Hippocampal formation (tissue), 2 donors: ENCODE measurements at places on chromosomes 2 and 18.

- DNase-seq = no peak
Measured at GRCh38 chr2:238635647-238636051, 208.9 kb downstream of the ASB1 start.

DNA sequence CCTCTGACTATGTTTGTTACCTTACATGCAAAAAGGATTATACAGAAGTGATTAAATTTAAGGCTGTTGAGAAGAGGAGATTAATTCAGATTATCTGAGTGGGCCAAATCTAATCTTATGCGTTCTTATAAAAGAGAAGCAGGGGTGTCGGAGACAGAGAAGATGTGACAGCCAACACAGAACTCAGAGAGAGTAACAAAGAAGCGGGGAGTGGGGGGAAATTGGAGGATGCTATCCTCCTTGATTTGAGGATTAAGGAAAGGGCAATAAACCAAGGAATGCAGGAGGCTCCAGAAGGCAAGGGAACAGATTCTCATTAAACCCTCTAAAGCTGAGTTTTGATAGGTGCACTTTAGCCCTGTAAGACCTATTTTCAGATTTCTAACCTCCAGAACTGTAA, 291.3 kb upstream of the REG3G start:
- no peak for DNase-seq

- no peak for DNase-seq
Measured at GRCh38 chr2:233048569-233049193, 11.5 kb upstream of the INPP5D start.

DNA sequence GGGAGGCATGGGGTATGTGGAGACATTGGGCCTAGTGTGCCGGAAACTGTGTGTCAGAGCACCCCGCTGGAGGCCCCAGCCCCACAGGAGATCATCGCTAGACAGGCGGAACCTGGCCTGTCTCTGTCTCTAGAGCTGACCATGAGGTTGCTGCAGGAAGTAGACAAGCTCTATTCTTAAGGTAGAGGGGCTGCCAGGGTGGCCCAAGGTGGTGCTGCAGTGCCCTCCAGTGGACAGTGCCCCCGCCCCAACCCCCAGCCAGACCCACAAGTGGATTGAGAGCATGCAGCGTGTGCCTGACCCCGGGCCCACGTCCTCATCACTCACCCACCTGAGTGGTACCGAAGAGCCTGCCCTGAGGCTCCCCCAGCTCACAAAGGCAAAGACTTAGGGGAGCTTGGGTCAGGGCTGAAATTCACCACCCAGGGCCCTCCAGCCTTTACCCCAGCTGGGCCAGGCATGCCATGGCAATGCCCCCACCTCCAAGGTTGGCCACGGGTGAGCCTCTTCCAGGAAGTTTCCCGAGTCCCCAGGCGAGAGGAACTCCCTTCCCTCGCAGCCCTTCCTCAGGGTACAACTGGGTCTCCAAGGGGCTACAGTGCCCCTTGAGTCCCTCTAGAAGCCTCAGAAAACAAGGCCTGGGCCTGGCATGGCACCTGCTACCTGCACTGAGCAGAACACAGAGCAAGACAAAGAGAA, 155.0 kb downstream of the TTC32 start:
- no peak for DNase-seq

DNA sequence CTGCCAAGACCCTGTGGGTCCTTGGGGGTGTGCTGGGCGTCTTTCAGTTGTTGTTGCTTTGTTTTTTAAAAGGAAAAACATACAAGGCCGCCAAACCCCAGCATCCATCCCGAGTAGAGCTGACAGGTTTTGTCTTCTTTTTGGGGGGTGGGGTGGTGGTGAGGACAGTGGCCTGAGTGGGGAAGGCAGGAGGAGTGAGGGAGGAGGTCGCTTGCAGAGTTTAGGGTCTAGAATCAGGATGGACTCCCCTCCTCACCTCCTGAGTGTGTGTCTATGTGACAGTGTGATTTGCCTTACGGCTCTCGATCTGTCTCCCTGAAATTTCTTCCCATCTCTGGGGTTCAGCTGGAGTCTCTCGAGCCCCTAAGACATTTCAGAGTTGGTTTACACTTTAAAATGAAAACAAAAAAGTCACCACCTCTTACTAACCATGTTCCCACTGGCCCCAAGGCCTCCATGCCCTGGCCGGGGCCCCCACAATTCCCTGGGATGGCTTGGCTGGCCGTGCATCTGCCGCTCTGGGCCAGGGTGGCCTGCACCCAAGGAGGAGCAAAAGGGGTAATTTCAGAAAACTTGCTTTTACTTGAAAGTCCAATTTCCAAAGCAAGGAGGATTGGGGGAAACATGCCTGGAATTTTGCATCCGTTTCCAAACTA, 5.0 kb downstream of the SIX3 start:
- DNase-seq = no peak

DNA sequence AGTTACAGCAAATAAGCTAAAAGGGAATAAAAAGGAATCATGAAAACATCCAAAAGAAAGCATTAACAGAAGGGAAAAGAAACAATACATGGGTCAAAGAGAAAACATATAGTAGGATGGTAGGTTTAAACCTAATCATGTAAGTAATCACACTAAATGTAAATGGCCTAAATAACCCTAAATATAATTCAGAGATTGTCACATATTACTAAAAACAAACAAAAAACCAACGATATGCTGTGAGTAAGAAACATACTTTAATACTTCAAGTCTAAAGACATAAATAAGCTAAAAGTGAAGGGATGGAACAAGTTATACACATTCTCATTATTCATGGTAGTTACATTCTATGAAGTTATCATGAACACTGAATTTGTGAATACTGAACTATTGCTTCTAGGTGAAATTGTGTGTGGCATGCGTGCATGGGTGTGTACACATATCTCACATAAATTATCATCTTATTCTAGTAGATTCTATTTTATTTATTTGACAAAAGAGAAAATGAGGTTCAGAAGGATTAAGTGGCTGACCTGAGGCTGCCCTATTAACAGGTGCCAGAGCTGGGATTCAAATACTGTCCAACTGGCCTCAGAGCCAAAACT, 170.9 kb downstream of the SEPTIN10 start:
- no peak for DNase-seq

DNA sequence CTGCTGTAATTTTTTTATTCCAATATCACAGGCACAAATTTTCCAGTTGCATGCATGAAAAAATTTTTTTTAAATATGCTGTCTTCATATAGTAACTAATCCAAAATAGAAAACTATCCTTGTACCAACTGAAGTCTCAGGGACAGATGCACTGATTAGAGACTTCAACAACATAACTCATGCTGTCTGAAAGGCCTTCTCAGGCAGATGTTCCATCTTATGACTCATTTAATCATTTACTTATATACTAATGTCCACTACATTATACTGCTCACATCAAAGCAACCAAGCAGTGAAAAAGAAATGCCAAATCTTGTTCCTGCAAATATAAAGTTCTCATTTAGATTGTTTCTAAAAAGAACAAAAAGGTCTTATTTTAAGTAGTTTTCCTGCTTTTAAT, 53.1 kb downstream of the OLA1 start:
- DNase-seq = no peak

- DNase-seq = peak; percentile 58
Measured at GRCh38 chr18:33839452-33840211, 261.6 kb downstream of the ASXL3 start.

DNA sequence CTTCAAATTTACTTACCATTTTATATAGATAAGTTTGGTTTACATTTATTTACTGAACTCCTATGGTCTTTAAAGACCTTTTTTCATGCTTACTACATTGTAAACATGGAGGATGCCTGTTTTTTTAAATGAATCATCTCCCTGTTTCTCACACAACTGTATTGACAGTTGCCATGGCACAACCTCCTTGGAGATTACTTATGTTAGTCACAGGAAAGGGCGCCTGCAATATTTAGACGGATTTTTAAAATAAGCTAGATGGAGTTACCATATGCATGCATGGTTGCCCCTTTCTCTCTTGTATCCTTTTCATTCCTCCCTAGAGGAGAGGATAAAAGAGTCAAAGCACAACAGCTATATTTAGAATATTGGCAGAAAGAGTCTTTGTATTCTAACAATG, 34.8 kb upstream of the CCDC102B start:
- DNase-seq = no peak

DNA sequence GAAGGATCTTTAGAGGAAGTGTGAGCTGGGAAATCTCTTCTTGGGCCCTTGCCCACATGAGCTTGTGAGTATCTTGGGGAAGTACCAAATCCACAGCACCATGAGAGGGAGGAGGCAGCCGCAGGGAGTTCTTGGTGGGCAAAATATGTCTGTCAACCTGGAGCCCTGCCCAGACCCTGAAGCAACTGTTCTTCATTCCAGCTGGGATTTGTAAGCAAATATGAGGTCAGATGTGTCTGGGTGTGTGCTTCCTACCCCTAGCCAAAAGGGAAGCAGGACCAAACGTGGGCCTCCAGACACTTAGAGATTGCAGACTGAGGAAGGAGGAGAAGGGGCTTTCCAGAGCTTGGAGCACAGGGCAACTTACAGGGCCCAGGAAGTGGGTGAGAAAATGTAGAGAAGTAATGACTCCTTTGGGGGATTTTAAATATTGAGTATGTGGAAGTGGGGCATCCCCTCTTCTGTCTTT, 41.9 kb downstream of the TMEM247 start:
- no peak for DNase-seq

- DNase-seq = no peak
Measured at GRCh38 chr2:233456934-233457333, 102.6 kb downstream of the DGKD start.

DNA sequence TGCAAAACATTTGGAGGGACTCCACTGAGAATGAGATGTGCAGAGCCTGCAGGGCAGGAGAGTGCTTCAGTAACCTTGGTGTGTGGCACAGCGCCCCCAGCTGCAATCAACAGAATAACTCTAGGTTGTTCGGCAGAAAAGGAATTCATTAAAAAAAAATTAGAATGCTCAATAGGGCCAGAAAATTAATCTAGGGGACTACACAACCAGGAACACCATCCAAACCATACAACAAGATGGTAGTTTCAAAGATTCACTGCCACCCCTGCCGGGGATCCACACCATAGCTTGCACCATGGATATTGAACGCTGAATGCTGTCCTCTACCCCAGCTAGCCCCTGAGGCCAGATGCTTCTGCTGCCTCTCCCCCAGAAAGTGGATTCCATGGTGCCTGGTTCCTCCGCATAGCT, 50.1 kb downstream of the THUMPD2 start:
- peak; percentile 18 for DNase-seq

GRCh38 chr2:88212251-88212790, 42.2 kb downstream of the THNSL2 start:
- no peak for DNase-seq

GRCh38 chr2:7691961-7692656, 774.9 kb downstream of the RNF144A start:
- DNase-seq = no peak

DNA sequence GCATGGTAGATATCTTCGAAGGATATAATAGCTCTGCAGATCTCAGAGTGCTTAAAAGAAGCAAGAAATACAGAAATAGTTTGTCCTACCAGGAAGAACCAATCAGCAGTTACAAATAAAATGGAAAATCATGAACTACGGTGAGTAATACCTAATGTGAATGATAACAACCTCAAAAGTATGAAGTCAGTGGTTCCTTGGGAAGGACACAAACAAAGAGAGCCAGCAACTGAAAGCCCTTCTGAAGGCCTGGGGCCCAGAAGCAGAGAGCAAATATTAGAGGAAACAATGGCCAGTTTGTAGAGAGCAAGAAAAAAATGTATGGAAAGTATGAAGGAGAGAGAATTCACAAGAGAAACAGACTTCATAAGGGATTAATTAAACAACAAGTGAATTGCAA, 226.8 kb upstream of the CHST9 start:
- no peak for DNase-seq

DNA sequence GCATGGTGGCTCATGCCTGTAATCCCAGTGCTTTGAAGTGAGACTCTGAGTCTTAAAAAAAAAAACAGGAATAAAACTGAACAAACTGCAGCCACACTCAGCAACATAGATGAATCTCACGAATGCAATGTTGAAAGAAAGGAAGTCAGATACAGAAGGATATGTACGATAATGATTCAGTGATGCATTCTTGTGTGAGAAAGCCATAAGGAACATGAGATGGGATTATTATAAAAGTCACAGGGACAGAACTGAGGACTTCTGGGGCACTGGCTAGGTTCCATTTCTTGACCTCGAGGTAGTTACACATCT, 56.9 kb upstream of the SMAD2 start:
- no peak for DNase-seq

DNA sequence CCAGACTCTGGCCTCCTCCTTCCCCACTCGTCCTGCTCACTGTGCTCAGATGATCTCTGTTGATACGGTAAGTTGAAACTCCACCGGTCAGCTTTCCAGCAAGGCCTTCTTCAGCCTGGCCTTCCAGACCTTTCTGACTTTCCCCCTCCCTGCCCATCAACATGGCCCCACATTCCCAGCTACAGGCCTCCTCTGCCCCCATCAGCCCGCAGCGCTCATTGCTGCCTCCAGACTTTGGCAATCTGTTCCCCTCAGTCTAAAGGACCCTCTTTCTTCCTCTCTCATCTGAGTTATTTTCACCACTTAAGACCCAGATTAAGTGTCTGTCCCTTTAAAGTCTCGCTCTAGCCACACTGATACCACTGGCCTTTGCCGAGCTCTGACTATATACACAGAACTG, 10.6 kb downstream of the LOXHD1 start:
- DNase-seq = no peak

DNA sequence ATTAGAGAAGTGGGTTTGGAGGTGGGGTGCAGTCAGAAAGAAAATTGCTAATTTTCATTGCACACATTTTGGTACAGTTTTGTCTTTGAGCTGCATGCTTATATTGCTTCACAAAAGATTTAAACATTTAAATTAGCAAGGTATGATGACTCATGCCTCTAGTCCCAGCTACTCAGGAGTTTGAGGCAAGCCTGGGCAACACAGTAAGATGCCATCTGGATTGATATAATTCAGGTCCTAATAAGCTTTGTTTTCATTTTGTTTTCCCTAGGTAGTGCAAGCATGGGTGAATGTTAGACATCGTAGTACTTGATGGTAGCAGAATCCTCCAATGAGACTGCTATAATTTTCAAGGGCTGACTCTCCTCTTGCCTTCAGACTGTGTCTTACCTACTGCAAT, 396.7 kb upstream of the RGPD4 start:
- no peak for DNase-seq

DNA sequence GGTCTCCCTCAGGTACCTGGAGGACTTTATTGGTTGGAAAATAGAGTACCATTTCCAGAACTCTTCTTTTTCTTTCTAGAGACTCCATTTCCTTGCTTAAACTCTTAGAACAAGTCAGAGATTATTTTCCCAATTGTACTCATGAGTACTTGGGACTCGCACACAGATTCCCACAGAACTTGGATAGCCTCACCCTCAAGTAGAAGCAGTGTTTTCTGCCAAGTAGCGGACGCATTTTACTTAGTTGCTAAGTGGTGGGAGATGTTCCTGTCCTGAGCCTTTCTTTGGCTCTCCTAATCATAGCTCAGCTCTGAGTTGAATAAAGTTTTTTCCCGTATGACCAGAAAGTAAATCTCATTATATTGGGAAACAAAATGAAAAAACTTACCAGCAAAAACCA, 17.2 kb downstream of the SLC30A3 start:
- no peak for DNase-seq

DNA sequence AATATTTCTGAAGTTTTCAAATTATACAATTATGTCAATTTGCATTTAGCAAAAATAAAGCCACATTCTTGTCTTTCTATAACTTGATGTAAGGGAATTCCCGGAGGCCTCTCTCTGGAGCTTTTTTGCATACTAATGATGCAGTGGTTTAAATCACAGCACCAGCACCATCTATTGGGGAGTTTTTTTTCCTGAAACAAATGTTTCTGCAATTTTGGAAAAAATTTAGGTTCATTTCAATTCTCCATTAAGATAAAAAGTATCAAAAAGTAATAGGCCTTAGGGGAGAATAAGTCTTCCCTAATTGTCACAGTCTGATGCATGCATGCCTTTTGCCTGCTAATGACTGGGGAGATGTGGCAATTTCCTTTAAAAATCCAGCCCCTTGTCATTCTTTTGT, 13.5 kb downstream of the CBLN2 start:
- no peak for DNase-seq
